NCI-H1092 (cell line): ENCODE measurements at places on chromosomes 6 and 20.
A peak's percentile ranks its signal among the peaks of the same experiment; 100 is the strongest.

DNA sequence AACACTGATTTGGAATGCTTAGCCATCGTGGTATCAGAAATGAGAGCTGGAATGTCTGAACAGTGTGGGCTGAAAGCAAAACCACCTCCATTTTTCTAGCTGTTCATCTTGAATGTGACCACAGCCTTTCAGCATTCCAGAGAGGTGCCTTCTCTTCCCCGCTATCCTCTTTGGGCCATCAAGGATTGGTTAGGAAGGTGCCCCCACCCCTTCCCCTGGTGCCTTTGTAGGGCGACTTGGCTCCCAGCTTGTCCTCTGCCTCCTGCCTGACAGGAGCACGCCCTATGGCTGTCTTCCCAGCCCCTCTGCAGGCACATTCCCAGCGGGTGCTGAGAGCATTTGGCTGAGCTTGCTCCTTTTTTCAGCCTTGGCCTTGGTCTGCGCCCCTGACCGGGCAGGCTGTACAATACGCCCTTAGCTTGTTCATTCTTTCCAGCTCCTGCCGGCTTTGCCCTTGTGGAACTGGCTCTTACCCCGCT, 97.5 kb downstream of the ARMC2 start:
- DNase-seq, result peak; percentile 10

- DNase-seq, result no peak
These were observed 37.0 kb downstream of the KLHL31 start for GRCh38 chr6:53628354-53629119.

- DNase-seq, result no peak
These were observed 304.6 kb downstream of the THBS2 start for GRCh38 chr6:168948990-168949531.

GRCh38 chr6:38589367-38589720, 50.4 kb downstream of the BTBD9 start:
- no peak for DNase-seq

- DNase-seq, result peak; percentile 75
These were observed 188.9 kb downstream of the PRKN start for GRCh38 chr6:162538643-162539064.

GRCh38 chr6:81049425-81050042, 702.9 kb downstream of the TENT5A start:
- no peak for DNase-seq

- peak; percentile 43 for DNase-seq
These were observed 42.0 kb upstream of the ESR1 start for GRCh38 chr6:151765444-151765886.

- DNase-seq, result no peak
These were observed 198.6 kb downstream of the BACH2 start for GRCh38 chr6:90098001-90098531.

DNA sequence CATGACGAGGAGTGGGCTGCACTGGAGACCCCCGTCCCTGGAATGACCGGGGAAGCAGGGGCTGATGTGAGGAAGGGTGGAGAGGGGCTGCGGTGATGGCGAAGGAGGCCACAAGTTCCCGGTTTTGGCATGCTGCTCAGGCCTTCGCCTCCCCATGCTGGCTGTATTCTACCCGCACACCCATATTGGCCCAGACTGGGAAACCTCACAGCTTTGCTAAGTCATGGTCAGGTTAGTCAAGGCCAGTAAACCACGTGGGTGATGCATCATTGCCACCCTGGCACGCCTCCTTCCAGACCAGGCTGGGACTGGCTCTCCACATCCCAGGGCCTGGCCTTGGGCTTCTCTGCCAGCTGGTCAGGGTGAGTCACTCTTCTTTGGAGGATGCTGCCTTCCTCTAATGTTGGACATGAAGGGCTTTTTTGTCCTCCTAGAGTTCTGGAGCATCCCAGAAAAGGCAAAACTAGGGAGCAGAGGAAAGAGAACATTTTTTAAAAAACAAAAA, 53.8 kb downstream of the PCNA start:
- no peak for DNase-seq

GRCh38 chr6:14274546-14275492, 157.2 kb downstream of the CD83 start:
- no peak for DNase-seq

- no peak for DNase-seq
These were observed 17.4 kb upstream of the CSE1L start for GRCh38 chr20:49028684-49029083.

DNA sequence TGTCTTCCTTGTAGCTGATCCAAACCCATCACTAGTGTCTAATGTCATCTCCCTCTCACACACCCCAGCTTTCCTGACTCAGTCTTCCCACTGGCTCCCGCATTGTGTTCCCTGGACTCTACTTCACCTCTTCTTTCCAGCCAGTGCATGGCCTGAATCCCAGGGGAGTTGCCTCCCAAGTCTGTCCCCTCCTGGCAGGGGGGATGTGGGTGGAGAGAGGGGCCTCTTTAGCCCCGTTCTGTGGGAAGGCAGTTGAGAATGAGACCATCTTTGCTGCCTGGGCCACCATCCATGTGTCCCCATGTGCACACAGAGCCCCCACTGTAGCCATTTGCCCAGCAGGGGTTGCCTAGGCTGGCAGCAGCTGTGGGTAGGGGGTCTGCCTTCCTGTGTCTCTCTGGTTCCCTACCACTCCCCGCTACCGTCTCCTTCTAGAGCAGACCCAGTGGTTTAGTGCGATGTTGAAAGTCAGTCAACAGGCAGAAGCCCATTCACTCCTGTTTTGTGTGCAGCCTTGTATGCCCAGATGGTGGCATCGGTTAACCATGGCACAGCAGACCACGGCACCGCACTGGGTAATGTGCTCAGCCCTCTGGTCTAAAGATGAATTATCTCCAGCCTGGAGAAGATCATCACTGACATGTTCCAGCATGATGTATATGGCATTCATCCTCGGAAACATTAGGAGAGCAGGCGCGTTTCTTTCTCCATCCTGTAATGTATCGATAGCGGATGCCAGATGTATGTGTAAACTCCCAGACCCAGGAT, 178.8 kb upstream of the SNX9 start:
- no peak for DNase-seq

GRCh38 chr6:165632194-165632593, 30.8 kb downstream of the PDE10A start:
- DNase-seq, result no peak

GRCh38 chr6:40960742-40961430, 78.1 kb downstream of the UNC5CL start:
- DNase-seq, result peak; percentile 18

- DNase-seq, result no peak
These were observed 53.5 kb downstream of the ZDHHC14 start for GRCh38 chr6:157434349-157435033.

DNA sequence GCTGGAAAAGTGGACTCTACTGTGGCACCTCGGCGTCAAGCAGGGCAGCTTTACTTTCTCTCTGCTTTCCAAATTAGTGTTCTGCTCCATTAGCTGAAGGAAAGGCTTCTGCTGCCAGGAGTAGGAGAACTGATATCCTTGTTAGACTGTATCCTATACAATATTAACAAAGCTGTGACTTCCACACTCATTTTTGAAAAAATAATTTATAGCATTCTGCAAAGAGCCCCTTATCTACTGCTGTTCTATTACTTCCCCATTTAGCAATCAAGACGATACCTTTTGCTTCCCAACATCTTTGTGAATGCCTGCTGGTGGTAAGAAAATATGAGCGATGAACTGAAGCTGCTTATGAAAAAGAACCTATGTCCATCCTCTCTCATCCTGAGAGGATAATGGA, 151.1 kb downstream of the UBE3D start:
- DNase-seq, result no peak

- DNase-seq, result no peak
These were observed 43.5 kb downstream of the FAM184A start for GRCh38 chr6:119034827-119035458.

DNA sequence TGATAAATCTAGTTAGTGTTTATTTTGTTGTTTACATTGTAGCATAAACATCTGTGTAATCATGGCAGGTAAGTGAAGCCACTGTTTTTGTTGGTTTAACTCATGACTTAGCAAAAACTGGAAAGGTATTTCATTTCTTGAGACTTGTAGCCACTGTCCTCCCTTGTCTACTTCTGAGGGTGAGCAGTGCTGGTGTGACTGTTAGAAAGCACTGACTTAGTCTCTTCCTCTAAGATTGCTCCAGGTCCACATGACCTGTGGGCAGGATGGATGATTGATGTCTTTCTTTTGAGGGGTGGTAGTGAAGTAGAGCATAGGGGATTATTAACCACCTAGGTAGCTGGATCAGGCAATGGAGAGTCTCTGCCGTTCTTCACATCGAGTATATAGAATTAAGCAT, 203.8 kb downstream of the ARID1B start:
- DNase-seq, result no peak

- DNase-seq, result no peak
These were observed 818.9 kb upstream of the SLC35B3 start for GRCh38 chr6:9254251-9254650.

GRCh38 chr6:25157183-25157582, 122.0 kb upstream of the CARMIL1 start:
- DNase-seq, result no peak

DNA sequence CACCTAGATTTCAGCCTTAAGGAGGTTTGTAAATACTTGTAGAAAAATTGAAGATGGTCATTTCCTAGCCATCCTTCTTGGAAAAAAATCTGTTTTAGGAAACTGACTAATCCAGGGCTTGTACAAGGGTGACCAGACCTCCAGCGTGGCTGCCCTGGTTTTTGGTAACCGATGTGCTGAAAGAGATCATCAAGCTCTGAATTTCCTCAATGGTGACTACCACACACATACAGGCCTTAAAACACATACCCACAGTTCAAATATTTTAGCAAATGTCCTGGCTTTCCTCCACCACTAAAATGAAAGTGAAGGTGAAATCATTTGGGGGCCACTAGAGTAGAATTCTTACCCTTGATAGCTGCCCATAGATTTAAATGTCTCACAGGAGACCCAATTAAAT, 215.3 kb upstream of the SUPT3H start:
- DNase-seq, result no peak

DNA sequence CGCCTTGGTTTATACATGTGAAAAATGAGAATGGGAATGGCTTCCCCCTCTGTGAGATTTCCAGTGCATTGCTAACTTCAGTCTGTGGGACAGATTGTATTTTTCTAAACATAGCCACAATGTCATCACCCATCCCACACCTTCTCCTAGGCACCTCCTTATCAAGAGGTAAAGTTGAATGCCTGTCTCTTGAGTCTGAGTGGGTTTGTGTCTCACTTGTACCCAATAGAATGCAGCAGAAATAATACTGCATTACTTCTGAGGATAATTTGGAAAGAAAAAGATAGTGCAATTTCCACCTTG, 27.9 kb downstream of the RIN2 start:
- DNase-seq, result no peak

DNA sequence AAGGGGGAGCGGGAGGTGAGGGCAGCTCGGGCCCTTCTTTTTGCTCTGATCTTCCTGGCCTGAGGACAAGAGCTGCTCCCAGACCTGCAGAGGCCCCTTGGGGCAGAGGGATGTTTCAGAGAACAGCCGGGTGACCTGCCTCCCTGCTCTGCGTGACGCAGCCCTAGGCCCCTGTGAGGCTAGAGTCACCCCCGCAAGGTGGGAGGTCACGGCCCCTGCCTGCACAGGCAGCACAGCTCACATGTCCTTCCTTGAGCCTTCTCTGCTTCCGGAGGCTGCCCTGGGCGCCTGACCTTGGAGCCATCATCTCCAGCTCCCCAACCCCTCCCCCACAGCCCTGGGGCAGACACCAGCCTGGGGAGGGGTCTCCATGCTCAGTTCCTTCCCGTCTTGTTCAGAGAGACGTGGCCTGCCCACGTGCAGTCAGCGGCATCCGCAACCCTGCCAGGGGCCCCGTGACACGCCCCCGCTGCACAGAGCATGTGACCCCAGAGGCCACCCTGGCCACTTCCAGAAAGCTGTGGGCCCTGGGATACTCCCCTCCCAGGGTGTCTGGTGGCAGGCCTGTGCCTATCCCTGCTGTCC, at the start of gene BIRC7:
BIRC7 (plus strand) TSS at position 507 of the 585 bp plus-strand sequence. CDS start 192 bp downstream, outside the sequence.
- no peak for DNase-seq

GRCh38 chr6:81511423-81511822, 241.1 kb downstream of the TENT5A start:
- no peak for DNase-seq

- no peak for DNase-seq
These were observed 1012.7 kb downstream of the EYS start for GRCh38 chr6:64694356-64694755.

- no peak for DNase-seq
These were observed 7.9 kb downstream of the ZMYND8 start for GRCh38 chr20:47348539-47349142.

DNA sequence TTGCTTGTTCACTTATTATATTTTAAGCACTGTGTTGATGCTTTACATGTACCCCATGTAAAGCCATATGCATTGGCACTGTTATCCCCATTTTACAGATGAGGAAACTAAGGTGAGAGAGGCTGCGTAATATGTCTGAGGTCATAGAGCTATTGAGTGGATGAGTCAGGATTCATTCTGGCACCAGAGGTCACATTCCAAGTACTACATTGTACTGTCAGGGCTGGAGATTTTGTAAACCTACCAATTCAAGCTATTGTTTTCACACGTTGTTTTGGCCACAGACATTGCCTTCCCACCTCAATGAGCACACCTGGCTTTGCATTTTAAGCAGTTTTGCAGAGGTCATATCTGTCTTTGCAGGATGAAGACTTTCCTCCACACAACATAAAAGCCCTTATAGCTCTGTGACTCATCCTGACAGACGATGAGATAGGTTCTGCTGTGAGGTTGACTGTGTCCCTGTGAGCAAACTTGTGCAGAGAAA, 33.2 kb downstream of the ANKS1A start:
- DNase-seq, result no peak

DNA sequence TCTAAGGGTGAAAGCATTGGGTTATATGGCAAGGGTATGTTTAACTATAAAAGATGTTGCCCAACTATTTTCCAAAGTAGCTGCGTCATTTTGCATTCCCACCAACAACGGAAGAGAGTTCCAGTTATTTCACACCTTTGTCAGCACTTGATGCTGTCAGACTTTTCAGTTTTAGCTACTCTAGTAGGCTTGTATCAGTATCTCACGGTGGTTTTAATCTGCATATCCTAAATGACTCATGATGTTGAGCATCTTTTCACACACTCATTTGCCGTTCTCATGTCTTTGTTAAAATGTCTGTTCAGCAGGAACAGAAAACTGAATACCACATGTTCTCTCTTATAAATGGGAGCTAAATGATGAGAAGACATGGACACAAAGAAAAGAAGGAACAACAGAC, 122.3 kb downstream of the RNASET2 start:
- DNase-seq, result no peak

- DNase-seq, result no peak
These were observed 443.1 kb upstream of the RGS17 start for GRCh38 chr6:153574231-153574630.

- DNase-seq, result no peak
These were observed 109.0 kb downstream of the SULF2 start for GRCh38 chr20:47676219-47676721.
